Brain pericyte (primary cell): ENCODE measurements at places on chromosomes 11 and 22.

DNA sequence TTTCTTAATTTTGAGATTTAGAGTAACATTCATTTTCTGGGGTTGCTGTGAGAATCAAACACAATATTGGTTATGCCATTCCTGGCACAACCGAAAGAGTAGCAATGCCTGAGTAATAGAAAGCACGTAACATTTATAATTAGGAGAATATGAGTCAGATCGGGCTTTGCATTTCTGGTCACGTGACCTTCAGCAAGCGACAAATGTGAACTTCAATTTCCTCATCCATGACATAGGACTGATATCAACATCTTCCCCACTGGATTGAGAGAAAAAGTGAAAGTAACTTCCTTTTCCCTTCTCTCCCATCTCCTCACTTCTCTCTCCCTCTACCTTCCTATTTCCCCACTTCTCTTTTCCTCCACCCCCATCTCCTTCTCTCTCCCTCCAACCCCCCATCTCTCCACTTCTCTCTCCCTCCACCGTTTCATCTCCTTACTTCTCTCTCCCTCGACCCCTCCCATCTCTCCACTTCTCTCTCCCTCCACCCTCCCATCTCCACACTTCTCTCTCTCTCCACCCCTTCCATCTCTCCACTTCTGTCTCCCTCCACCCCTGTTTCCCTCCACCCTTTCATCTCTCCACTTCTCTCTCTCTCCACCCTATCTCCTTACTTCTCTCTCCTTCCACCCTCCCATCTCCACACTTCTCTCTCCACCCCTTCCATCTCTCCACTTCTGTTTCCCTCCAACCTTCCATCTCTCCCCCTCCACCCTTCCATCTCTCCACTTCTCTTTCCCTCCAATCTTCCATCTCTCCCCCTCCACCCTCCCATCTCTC is 33.5 kb upstream of the CAT start:
- DNase-seq, result no peak

DNA sequence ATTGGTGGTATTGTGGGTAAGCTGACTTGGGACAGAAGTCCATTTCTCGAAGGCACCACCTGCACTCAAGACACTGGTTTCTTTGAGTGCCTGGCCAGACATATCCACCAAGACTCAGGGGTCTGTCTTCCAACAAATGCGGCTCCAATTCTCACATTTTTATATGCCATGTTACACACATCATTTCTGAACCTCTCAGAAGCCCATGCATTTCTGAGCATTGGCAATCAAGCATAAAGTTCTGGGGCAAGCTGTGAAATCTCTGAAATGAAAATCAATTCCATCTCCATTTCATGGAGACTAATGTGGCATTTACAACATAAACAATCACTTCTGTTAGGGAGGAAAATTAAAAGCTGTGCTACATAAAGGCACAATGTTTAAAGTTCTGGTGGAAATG is 243.7 kb downstream of the KIRREL3 start:
- DNase-seq, result no peak

GRCh38 chr22:31637891-31638618 is 24.0 kb downstream of the PISD start:
- DNase-seq, result no peak

DNA sequence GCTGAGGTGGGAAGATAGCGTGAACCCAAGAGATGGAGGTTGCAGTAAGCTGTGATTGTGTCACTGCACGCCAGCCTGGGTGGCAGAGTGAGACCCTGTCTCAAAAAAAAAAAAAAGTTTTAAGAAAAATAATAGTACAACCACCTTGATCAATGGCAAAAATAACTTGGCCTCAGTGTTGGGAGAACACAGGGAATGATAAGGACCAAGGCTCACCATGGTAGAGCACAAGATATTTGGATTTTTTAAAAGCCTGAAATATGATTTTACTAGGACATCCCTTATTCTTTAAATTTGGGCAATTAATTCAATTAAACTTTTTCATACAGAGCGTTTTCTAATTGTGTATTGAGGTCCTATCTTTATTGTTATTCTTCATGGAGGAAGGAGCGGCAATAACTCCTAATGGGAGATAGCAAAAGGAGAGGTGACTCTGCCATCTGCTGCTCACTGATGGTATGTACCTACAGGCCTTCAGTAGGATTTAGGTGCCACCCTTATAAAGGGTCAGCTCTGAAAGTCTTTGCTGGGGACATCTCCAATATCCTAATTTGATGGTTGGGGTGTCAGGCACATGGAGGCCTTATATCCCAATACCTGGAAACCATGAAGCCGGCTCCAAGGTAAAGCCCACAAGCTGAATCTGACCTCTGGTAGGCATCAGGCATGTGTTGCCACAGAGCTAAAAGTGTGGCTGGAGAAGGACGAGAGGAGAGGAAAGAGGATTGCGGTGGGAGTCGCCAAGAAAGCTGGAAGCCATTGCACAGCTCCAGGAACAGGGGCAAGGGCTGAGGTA is 21.9 kb upstream of the POLD3 start:
- DNase-seq, result no peak

- DNase-seq, result no peak
Measured at GRCh38 chr22:43895986-43896645, 4.3 kb upstream of the PNPLA5 start.

- DNase-seq, result no peak
Measured at GRCh38 chr11:96373826-96374225, 15.9 kb downstream of the CCDC82 start.

DNA sequence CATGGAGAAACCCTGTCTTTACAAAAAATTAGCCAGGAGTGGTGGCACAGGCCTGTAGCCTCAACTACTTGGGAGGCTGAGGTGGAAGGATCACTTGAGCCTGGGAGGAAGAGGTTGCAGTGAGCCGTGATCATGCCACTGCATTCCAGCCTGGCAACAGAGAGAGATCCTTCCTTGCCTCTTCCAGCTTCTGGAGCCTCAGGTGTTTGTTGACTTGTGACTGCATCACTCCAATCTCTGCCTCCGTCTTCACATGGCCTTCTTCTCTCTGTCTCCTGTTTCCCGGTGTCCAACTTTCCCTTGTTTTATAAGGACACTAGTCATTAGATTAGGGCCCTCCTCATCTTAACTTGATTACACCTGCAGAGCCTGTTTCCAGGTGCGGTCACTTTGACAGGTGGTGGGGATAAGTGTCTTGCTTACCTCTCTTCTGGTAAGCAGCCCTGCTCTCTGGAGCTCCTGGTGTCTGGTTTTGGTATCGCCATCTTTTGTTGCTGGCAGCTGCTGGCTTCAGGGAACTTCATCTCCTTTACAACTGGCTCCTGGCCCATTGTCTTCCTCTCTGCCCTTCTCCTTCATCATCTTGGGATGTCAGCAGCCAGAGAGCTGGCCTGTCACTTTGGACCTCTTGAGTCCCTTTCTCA is 8.2 kb upstream of the USP2 start:
- no peak for DNase-seq

GRCh38 chr11:44310206-44310462 is 195 bp upstream of the ALX4 start:
- no peak for DNase-seq

DNA sequence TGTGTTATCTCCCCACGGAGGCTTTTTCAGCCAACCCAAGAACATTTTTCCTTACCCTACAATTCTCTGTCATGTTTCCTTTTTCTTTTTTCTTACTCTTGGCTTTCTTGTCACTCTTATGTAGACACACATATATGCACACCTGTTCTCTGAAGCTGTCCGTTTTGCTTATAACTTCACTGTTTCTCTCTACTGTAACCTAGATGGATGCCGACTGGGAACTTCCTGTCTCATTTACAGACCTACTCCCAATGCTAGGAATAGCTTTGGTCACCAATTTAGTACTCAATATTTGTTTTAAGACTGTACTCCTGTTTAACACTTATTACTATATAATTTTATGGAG is 9.9 kb upstream of the CASP12 start:
- DNase-seq, result no peak

DNA sequence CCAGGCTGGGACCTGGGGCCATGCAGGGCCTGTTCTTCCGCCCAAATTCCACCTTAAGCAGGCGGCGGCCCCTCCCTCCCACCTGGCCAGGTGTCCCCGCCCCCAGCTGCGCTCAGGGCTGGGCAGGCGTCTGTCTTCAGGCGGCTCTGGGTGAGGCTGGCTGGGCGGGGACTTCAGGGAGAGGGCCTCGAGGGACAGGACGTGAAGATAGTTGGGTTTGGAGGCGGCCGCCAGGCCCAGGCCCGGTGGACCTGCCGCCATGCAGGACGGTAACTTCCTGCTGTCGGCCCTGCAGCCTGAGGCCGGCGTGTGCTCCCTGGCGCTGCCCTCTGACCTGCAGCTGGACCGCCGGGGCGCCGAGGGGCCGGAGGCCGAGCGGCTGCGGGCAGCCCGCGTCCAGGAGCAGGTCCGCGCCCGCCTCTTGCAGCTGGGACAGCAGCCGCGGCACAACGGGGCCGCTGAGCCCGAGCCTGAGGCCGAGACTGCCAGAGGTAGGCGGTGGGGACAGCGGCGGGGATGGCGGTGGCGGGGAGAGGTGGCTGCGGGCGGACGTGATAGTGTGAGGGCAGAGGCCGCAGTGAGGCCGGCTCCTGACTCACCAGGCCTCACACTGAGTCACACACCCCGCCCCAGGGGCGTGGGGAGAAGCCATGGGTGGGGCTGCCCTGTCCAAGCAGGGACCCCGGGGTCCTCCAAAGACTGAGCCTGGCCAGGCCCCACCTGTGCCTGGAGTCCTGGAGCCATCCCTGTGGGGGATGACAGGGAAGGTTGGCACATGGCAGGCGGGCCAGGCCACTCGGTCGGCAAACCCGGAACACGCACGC is at the start of gene PKP3:
Gene PKP3, plus strand, starts transcription at position 176 of the 824 bp plus-strand sequence. Its CDS starts 84 bp downstream, at position 260.
- DNase-seq, result no peak

GRCh38 chr11:82557274-82557673 is 176.4 kb downstream of the FAM181B start:
- no peak for DNase-seq

- no peak for DNase-seq
Measured at GRCh38 chr11:12126344-12127019, 16.1 kb downstream of the MICAL2 start.

DNA sequence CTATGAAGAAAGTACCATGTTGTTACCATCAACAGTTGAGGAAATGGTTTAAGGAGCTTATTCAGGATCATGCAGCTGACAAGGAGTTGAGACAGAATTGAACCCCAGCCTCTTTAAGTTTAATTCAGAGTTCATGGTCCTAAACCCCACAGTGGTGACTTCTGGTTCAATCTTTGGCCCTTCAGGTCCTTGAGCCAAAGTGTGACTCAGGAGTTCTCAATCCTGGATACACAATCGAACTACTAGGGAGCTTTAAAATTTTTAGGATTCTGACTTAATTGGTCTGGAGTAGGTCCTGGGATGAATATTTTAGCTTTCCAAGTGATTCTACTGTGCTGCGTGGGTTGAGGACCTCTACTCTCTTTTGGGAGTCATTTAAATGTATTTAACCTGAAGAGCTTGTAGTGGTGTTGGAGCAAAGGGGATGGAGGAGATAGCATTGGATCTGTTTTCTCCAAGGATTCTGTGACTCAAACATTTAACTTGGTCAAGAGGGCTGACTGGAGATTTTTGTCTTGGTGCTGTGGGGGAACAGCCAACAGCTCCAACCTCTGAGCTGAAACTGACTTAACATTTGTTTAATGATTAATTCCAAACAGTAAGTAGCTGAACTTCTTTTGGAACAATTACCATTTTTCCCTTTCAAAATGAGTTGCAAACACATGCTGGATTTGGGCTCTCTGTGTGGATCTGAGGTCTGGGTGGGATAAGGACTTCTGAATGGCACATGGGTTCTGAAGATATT is 80.1 kb downstream of the INSC start:
- DNase-seq, result no peak

DNA sequence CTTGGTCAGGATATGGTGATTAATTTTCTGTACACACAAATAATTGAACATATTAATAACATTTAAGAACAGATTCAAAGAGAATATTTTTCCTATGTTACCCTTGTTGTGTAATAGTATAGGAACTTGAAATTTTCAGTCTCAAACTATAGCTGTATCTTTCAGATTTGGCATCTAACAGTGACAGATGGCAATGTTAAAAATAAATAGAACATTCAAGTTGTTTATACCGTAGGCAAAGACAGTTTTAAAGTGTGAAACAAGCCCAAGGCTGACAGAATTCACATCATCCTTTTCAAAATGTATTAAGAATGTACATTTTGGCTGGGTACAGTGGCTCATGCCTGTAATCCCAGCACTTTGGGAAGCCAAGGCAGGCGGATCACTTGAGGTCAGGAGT is 92.6 kb upstream of the TP53AIP1 start:
- DNase-seq, result no peak

GRCh38 chr11:70710192-70710591 is 311.9 kb downstream of the CTTN start:
- DNase-seq, result no peak

GRCh38 chr11:10930224-10930971 is 72.5 kb upstream of the ZBED5 start:
- DNase-seq, result no peak

DNA sequence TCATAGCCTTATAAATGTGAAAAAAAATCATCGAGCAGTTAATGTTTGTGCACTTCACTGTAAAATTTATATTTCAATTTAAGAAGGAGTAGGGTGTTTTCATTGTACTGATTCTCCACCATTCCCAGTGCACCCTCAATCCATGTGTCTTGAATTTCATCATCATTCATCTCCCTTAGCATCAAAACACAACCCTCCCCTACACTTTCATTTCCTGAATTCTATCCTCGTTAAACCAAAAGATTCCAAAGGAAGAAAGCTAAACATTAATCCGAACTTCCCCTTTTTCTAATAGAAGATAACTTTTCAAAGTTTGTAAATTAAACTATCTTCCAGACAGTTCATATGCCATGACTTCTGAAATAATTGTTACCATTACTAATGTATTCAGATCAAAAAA is 34.1 kb upstream of the OR8B8 start:
- DNase-seq, result no peak

- no peak for DNase-seq
Measured at GRCh38 chr22:45321827-45322226, 12.1 kb downstream of the FAM118A start.

- no peak for DNase-seq
Measured at GRCh38 chr11:31806928-31807798, 4.0 kb downstream of the PAX6 start.

- DNase-seq, result no peak
Measured at GRCh38 chr11:30568931-30569330, 17.2 kb downstream of the MPPED2 start.

DNA sequence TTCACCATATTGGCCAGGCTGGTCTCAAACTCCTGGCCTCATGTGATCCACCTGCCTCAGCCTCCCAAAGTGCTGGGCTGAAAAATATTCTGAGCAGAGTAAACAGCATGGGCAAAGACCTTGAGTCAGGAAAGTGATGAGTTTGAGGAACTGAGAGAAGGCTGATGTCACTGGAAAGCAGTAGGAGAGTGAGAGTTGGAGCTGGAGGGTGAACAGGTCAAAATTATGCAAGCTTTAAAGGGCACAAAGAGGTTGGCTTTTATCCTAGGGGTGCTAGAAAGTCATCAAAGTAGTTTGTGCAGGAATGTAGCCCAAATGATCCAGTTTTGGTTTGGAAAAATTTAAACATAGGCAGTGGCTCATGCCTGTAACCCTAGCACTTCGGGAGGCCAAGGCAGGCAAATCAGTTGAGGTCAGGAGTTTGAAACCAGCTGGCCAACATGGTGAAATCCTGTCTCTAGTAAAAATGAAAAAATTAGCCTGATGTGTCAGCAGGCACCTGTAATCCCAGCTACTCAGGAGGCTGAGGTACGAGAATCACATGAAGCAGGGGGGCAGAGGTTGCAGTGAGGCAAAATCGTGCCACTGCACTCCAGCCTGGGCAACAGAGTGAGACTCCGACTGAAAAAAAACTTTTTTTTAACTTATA is 44.7 kb upstream of the CXCR5 start:
- no peak for DNase-seq

GRCh38 chr11:122199661-122200060 is 83.6 kb upstream of the BLID start:
- no peak for DNase-seq
